ENCODE measurements at places on chromosomes 4 and X.

GRCh38 chr4:22616516-22616915 is 76.2 kb upstream of the GBA3 start:
- no peak for DNase-seq

GRCh38 chr4:38734911-38735310 is 47.9 kb downstream of the TLR10 start:
- DNase-seq: no peak

GRCh38 chr4:143575331-143575730 is 61.8 kb downstream of the SMARCA5 start:
- DNase-seq: no peak

DNA sequence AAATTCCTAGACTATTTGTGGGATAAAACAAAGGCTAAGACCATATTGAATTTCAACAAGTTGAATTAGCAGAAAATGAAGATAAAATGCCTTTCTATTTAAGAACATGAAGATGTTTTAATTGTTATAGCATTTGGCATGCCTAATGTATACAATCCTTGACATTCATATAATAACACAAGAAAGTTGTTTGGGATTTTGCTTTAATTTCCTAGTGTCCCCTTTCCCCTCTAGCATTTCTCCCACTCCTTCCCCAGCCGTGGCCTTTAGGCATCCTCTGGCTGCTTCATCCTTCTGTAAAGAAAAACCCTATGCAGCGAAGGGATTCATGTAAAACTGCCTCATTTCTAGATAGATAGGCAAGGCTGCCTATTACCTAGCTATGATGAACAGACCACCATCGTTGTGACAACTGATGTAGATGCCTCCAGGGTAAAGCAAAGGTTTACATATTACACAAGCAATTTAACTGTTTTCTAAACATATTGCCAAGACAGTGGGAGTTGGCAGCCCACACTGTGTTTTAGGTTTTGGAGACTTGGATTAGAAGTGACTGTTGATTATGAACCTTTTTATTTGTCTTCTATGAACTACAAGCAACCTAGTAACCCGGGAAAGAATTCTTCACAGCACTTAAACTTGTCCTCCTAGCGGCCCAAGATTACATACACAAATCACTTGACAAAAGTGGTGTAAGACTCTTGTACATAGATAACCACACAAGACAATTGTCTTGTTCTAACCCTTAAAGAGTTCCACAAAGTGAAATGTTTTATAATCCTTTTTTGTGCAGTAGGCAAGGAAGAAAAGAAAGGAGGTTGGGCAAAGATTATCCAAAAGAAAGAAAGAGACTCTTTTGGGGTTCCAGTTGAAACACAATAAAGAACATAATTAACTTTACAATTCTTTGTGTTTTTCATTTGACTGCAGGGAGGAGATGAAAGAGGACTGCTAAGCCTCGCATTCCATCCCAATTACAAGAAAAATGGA is 59.9 kb downstream of the HHIP start:
- no peak for DNase-seq
